ENCODE measurements at places on chromosomes 12 and 14.

GRCh38 chr12:44876544-44877410 is 662 bp upstream of the NELL2 start:
- DNase-seq: peak; percentile 38

DNA sequence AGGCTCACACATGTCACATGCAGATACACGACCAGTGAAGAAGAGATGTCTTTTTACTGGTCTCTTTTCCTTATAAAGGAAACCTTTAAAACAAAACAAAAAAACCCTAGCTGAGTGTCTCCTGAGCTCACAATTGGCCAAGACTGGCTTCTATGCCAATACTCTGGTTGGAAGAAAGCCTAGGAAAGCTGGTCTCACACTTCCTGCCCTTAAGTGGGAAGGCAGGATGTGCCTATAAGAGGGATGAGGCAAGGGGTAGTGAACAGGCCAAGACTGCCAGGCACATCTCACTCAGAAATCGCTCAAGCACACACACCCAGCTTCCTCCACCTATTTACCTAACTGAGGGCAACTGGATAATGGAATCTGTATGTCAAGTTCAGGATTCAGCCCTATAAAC is 50.0 kb downstream of the SOCS2 start:
- peak; percentile 59 for DNase-seq

DNA sequence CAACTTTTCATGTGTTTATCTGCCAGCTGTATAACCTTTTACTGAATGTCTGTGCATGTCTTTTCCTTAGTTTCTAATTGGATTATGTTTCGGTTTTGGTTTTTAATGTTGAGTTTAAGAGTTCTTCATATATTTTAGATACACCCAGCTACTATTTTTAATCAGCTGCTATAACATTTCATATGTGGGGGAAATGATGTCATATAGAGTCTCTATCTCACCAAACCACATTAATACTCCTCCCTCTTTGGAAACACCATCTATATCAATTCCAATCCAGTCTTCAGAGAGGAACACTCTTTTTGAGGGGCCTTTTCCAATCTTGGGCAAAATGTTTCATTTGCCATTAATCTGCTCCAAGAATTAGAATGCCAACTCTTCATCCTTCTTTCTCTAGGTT is 28.5 kb upstream of the GCH1 start:
- no peak for DNase-seq

DNA sequence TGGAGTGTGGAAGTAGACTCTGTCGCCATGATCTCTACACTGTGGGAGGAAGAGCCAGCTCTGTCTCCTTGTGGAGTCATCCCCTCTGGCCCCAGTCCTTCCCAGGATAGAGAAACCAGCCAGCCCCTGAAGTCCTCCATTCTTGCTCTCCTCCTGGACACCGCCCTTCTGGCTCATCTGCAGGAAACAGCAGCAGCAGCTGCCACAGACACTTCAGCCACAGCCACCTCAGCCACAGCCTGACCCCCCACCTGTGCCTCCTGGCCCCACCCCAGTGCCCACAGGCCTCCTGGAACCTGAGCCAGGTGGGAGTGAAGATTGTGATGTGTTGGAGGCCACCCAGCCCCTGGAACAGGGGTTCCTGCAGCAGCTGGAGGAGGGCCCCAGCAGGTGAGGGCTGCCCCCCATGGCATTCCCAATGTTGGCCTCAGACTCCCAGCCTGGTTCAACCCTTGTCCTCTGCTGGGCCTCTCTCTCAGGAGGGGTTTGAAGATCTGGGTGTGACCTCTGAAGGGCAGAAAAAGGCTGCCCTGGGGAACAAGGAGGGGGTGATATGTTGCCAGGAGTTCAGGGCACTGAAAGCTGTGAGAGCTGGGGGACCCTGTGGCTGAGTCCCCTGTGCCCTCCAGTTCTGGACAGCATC is 10.5 kb downstream of the PRPF40B start:
- no peak for DNase-seq

DNA sequence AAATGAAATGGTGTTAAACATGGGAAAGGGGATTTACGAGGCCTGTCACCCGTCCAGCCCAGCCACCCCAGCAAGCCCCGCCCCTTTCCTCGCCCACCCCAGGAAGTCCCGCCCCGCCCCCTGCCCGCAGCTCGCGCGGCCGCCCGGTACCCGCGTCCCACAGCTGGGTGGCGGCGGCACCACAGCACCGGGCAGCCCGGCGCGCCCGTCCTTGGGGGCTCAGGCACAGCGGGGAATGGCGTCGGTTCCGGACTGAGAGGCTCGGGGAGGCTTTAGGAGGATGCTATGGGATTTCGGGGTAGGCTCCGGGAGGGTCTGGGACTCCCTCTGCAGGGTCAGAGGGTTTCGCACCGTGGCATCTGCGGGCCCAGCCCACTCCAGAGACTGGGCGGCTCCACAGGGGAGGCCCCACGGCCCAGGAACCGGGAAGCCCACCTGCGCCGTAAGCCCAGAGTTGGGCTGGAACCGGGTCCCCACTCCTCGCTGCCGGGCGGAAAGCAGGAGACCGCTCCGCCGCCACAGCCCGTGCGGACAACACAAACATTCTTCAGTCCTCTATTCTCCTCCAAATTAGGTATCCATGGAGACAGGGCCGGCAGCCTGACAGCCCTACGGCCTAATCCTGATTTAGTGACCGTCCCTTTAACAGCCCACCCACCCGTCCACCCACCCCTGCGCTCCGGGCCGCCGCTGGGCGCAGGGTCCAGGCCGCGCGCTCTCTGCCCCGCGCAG is 1.4 kb downstream of the FIGNL2 start:
- DNase-seq: no peak

- no peak for DNase-seq
Observed at GRCh38 chr12:79521576-79521975, 169.2 kb downstream of the PAWR start.

- no peak for DNase-seq
Observed at GRCh38 chr12:29012673-29013072, 136.4 kb upstream of the FAR2 start.

GRCh38 chr12:131830914-131831571 is 2.9 kb downstream of the MMP17 start:
- DNase-seq: peak; percentile 7

DNA sequence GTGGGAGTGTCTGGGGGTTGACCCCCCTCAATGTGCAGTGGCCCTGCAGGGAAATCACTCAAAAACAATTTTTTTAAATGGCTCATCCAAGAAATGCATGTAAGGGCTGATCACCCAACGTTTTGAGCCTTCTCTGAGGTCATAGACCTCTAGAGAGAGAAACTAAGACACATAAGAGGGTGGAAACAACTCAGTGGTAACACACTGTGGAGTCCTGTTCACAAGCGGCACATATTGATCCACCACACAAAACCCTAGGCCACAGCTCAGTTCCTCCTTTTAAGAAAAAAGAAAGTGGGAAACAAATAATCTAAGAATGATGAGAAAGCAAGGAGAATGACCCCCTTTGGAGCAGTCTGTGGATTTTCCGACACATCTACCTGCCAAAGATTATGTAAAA is 83.0 kb upstream of the METAP2 start:
- DNase-seq: no peak

GRCh38 chr12:34354239-34355200 is 332.2 kb downstream of the ALG10 start:
- no peak for DNase-seq

GRCh38 chr12:113286712-113287111 is 48.2 kb downstream of the SLC8B1 start:
- no peak for DNase-seq

DNA sequence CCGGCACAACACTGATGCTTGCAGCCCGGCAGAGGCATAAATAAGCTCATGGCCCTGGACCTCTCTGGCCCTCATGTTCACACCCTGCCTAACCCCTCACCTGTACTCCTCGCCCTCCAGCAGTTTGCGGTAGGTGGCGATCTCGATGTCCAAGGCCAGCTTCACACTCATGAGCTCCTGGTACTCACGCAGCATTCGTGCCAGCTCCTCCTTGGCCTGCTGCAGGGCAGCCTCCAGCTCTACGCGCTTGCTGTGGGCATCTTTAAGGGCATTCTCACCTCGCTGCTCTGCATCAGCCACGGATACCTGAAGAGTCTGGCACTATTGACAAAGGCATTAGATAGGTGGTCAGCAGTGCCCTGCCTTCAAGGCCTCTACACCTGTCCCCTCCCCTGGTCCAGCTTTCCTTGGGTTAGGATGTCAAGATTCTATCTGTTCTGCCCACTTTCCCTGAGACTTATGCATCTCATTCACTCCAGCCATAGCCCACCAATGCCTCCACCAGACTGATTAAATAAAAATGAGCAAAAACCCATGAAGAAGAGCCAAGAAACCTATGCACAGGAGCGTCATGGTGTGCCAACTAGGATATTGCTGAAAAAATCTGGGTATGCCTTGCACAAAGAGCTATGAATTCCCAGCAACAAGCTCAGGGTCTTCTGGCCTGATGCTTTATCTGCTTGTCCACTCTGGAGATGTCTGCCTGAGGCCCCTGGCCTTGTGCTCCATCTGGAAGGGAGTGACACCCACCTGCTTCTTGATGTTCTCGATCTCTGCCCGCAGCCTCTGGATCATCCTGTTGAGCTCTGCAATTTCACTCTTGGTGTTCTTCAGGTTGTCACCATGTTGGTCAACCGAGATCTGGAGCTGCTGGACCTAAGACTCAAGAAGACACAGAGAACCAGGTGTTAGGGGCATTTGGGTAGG is 6.1 kb downstream of the KRT4 start:
- no peak for DNase-seq

- DNase-seq: no peak
Observed at GRCh38 chr12:116048879-116049278, 228.6 kb downstream of the MED13L start.

GRCh38 chr12:53055471-53056266 is 5.8 kb downstream of the TNS2 start:
- no peak for DNase-seq

DNA sequence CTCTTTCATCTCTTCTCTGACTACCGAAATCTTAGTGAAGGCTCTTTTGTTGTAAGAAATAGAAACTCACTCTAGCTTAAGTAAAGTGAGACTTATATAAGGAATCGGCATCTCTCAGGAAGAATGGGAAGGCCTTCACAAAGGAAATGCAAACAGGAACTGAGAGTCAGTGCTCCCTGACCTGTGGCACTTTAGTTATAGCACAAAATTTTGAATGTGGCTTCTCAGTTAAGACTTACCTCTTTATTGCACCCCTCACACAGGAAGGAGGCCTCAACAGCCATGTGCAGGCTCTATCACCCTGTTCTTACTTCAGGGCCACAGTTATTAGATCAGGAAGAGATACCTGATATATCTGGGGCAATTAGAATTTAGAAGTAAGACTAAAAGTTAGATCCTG is 224.7 kb upstream of the EGLN3 start:
- DNase-seq: no peak

DNA sequence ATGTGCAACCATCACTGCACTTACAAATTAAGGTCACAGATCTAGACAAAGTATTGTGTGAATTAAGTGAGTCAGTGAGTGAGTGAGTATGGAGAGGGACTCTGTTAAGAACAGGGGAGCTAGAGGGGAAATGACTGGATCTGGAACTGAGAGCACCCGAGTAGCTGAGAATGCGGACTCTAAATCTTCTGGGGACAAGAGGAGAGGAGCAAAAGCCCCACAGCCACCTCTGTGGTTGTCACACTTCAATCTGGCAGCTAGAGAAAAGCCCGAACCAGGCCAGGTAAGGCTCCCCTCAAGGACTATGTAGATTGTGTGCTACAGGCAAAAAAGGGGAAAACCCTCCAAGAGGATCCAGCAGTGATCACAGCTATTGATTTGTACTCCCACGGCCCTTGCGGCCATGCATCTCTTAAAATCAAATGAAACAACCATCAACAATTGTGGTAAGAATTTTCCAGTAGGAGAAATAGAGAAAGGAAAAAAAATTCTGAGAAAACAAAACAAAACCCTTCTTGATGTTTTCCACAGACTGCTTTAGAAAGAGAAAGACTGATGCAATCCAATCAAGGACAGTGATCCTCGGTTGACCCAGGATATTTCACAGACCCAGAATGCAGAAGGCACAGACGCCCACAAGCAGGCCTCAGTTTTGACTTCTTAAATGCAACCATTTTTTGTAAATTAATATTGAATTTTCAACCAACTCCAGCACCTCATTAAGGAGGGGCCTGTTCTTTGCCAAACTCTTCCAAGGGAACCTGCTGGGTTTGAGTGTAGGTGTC is 109.6 kb downstream of the SLC38A6 start:
- no peak for DNase-seq

DNA sequence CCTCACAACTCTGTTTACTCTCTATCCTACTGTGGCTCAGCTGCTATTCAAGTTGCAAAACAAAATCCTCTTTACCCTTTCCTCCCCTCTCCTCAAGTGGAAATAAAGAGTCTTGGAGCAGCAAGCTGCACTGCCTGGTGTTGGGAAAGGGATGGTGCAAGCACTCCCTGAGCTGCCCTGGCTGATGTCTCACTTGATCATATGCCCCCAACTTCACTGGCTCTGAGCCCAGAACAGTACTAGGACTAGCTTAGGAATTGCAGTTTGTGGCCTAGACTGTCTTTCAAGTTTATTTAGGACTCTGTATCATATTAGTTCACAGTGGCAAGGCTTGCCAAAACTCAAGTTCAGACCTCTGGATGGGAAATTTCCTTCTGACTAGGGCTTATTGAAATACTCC is 1683.8 kb upstream of the SEL1L start:
- peak; percentile 30 for DNase-seq

DNA sequence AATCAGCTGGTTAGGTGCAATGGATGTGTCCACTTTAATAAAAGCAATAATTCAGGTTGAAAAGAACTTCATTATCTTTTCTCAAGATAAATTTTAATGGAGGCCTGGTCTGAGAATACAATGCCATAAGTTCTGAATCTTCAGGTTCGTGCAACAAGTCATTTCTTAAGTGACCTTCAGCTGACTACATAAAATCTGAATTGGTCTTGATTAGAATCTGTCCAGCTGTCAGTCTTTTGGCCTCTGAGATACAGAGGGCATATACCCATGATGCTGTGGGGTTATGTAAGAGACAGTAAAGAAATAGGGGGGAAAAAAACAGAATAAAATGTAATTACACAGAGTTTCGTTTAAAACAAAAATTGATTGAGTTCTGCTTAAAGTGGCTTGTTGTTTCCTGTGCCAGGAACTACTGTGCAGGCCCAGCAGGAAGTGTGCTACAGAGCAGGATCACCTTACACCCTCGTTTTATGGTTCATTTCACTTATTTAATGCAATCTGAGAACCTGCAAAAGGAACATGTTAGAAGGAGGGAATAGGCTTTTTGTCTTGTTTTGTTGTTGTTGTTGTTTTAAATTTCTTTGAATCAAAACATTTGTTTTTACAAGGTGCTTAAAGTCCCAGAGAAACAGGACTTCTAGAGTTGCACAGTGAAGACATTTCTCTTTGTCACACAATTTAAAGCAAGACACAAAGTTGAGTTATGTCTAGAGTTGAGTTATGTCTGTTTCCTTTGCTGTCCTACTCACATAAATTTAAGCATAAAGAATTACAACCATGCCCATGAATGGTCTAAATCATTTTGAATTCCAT is 64.2 kb downstream of the LGR5 start:
- DNase-seq: peak; percentile 9

- DNase-seq: no peak
Observed at GRCh38 chr12:44259890-44260289, 424.0 kb downstream of the TMEM117 start.

GRCh38 chr12:123941000-123941399 is 31.6 kb downstream of the CCDC92 start:
- no peak for DNase-seq

Measured in kidney tubule cell (primary cell).